Non-pigmented ciliary epithelial cell (primary cell): ENCODE measurements at places on chromosomes 2 and 18.

DNA sequence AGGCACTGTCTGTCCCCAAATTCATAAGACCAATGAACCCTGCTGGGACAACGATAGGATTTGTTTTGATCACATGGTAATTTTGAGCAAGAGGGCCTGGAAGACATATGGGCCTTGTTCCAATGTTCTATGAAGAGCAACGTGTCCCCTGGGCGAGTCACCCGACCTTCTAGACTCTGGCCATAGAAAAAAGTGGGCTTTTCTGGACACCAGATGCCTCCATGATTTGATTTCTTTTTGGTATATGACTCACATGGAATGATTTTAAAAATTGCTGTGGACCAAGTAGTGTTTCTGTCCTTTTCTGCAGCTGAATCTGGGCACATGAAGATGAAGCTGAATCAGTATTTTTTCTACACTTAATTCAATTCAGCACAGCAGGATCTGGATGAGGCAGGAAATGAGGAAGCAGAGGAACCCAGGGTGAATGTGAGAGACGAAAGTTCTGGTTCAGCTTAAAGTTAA lies 104.9 kb downstream of the CDC42EP3 start:
- no peak for DNase-seq

DNA sequence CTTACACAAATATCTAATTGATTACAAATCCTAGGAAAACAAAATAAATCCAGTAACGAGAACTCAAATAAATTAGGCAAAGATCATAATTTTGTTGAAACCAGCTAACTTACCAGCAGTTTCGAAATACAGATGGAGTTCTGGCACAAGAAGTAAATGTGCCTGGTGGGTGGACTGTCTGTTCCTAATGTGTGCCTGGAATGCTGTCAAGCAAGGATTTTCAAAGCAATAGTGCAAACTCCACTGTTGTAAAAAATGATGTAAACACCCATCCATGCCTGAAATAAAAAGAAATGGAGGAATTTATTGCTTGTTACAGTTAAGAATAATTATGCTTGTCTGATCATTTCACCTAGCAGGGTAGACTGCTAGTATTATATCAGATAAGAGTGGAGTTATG lies 423.9 kb upstream of the MAP2 start:
- DNase-seq: no peak

DNA sequence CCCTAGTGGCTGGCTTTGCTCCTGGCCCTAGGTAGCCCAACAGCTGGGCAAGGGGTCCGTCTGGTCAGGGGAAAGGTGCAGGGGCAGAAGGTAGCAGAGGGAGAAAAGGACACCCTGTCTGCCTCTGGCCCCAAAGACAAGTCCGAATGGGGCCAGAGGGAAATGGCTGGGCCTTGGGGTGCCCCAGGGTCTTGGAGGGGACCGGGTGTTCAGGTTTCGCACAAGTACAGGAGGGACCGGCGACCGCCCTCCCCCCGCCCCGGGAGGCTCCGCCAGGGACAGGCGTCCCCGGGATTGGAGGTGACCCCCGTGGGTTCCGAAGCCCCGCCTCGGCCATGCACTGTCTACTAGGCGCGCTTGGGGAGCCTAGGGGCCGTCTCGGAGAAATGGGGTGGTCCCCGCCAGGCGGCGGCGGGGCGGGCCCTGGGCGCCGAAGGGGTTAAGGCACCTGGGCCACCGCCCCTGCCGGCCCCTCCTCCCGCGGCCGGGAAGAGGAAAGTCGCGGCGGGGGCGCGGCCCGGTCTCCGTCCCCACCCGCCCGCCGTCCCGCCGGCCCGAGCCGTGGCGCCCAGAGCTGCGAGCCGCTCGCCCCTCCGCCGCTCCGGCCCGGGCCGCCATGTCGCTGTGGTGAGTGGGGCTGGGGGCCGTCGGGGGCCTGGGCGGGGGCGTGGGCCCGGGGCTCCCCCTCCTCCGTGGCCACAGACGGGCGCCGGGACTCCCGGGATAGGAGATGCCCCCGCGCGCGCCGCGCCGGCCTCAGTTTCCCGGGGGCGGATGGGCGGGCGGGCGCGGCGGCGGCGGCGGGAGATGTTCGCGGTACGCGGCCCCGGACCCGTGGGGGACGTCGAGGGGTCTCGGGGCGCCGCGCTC lies at the start of gene B3GNT7:
Gene B3GNT7 (plus strand): TSS at position 523 of the 870 bp plus-strand sequence. CDS start 94 bp downstream, at position 617.
- no peak for DNase-seq

GRCh38 chr2:39664232-39664887 lies 1.4 kb upstream of the TMEM178A start:
- no peak for DNase-seq

DNA sequence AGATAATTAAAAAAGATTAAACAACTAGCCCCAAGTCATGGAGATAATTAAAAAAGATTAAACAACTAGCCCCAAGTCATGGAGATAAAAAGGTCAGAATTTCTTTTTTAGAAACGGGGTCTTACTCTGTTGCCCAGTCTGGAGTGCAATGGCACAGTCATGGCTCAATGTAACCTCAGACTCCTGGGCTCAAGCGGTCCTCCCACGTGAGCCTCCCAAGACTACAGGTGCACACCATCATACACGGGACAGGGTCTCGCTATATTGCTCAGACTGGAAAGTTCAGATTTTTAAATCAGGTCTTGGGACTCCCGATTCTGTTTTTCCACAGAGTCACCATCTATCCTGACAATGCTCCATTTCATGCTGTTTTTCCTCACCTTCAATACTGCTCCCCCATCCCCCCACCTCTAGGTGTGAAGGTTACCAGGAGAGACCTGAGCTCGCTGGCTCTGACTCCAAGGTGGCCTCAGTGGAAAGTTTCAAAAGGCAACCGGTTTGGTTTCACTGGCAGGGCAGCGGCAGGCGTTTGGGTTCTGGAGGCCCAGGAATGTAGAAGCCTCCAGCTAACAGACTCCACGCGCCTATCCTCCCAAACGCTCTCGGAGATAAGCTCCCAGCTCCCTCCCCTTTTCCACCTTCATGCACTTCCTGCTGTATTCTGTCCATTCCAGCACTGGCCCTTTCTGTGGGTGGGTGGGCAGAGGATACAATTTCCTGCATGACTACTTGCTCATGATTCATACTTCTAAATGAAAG lies 2.9 kb upstream of the SEMA4C start:
- no peak for DNase-seq

DNA sequence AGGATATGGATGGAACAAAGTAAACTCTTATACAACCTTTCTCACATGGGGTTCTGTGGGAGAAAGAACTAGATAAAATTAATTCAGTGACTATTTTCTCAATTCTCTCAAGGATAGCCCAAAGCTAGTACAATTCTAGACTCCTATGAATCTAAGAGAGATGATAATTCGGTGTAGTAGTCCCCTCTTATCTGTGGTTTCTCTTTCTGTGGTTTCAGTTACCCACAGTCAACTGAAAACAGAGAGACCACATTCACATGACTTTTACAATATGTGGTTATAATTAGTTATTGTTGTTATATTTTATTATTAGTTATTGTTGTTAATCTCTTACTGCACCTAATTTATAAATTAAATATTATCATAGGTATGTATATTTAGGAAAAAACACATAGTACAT lies 53.5 kb upstream of the C2orf15 start:
- no peak for DNase-seq

DNA sequence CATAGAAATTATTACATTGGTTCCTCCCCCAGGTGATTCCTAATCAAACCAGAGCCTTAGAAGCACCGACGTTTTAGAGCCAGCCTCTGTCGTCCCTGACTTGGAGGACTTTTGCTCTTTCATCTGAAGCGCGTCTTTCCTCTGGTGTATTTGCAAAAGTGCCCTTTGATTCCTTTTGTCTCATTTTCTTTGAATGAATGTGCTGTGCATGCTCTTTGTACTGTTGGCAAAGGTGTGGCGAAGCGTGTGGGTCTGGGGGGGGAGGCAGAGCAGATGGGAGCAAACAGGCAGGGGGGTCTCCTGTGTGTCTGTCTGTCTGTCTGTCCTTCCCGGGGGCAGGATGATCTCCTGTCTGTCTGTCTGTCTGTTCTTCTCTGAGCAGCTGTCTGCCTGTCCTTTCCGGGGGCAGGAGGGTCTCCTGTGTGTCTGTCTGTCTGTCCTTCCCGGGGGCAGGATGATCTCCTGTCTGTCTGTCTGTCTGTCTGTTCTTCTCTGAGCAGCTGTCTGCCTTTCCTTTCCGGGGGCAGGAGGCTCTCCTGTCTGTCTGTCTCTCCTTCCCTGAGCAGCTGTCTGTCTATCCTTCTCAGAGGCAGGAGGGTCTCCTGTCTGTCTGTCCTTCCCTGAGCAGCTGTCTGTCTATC lies 205.5 kb upstream of the MYT1L start:
- DNase-seq: no peak

GRCh38 chr2:140786585-140786984 lies 1344.2 kb downstream of the LRP1B start:
- DNase-seq: no peak

GRCh38 chr2:3465844-3466481 lies 53.4 kb downstream of the ADI1 start:
- DNase-seq: peak; percentile 79

GRCh38 chr2:3299130-3299529 lies 78.5 kb downstream of the EIPR1 start:
- DNase-seq: no peak

DNA sequence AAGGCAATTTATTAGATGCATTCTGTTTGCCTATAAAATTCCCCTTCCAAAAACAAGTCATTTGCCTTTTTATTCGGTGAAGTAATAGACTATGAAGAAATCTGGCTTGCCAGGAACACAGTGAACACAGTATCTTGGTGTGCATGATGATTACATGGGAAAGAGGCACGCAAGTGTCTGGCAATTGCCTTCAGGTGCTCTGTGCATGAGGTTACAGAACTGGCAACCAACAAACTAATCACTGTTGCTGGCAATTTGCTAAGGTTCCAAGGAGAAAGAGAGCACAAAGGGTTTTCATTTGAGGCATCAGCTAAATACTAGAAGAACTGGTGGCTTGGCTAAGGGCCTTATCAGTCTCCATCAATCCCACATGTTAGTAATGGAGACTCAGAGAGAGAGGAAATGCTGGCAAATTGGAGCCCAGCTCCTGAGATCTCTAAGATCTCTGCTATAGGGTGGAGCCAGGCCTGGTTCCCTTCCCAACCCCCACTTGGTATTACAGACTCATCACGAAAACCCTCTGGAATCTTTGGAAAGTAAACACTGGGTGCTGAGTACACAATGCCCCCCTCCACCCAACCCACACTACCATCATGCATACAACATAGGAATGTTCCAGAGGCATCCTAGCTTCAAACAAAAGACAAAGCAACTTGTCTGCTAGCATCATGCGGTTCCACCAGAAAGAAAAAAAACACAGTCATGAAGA lies 10.4 kb downstream of the RNF152 start:
- peak; percentile 41 for DNase-seq

DNA sequence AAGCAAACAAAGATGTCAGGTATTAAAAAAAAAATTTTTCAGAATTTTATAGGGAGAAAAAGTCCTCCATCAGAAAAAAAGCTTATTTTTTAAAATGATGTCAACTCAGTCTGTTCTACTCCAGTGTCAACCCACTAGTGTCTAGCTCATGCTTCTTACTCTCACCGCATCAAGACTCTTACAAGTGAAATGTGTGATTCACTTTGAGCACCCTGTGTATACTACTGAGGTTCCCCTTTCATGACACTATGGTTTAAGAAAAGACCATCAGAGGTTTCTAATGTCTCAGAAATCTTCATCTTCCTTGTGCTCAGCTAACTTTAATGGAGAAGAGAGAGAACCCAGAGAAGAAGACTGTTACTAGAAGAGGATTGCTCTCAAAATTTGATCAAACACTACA lies 43.4 kb downstream of the FEZ2 start:
- no peak for DNase-seq

- DNase-seq: peak; percentile 43
These were observed 644 bp upstream of the QPCT start for GRCh38 chr2:37343537-37344434.

GRCh38 chr2:241001413-241002274 lies 3.2 kb downstream of the SNED1 start:
- DNase-seq: no peak
